ENCODE measurements at places on chromosomes 16 and 17.

- DNase-seq = no peak
Observed at GRCh38 chr16:83689385-83689831, 118.4 kb upstream of the HSBP1 start.

- DNase-seq = no peak
Observed at GRCh38 chr17:43846963-43847371, at the start of gene CD300LG. Gene CD300LG (plus strand): TSS chr17:43847176. CDS start chr17:43847217, 41 bp downstream.

- no peak for DNase-seq
Observed at GRCh38 chr16:29825145-29826044, 5.1 kb downstream of the MVP start.

GRCh38 chr17:78734793-78735641, 47.1 kb downstream of the CYTH1 start:
- no peak for DNase-seq
